ENCODE measurements at places on chromosomes 7 and 10. TPM values are rescaled to one million over a fixed set of nuclear protein-coding genes. Genes with fewer than 3 reads are reported as not detected.
A peak's percentile ranks its signal among the peaks of the same experiment; 100 is the strongest.

GRCh38 chr7:158576050-158576762 lies 11.4 kb downstream of the PTPRN2 start:
- no peak overlapping the region for H3K4me3 ChIP-seq
- no peaks in the 10 kb centered on the region for H3K36me3 ChIP-seq
- H3K4me1 ChIP-seq: no peaks in the 10 kb centered on the region

The CDHR3 gene
- total RNA-seq: 26.9 TPM

DNA sequence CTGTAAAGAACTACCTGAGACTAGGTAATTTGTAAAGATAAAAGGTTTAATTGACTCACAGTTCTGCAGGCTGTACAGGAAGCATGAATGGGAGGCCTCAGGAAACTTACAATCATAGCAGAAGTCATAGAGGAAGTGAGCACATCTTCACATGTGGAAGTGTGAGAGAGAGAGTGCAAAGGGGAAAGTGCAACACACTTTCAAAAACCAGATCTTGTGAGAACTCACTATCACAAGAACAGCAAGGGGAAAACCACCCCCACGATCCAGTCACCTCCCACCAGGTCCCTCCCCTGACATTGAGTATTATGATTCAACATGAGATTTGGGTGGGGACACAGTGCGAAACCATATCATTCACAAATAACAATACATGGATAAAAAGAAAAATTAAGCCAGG lies 24.5 kb downstream of the AVL9 start:
- H3K27ac ChIP-seq: no peak overlapping the region
- H3K27me3 ChIP-seq: no peaks in the 10 kb centered on the region
- DNase-seq: no peak
- no peaks in the 10 kb centered on the region for H3K36me3 ChIP-seq
- H3K4me3 ChIP-seq: no peak overlapping the region

- H3K4me1 ChIP-seq: no peaks in the 10 kb centered on the region
- H3K4me3 ChIP-seq: no peak overlapping the region
- no peaks in the 10 kb centered on the region for H3K27me3 ChIP-seq
- no peak for DNase-seq
- H3K27ac ChIP-seq: no peak overlapping the region
These were observed 70.6 kb downstream of the NPS start for GRCh38 chr10:127619546-127620325.

The HPSE2 gene
- total RNA-seq: 1.1 TPM

DNA sequence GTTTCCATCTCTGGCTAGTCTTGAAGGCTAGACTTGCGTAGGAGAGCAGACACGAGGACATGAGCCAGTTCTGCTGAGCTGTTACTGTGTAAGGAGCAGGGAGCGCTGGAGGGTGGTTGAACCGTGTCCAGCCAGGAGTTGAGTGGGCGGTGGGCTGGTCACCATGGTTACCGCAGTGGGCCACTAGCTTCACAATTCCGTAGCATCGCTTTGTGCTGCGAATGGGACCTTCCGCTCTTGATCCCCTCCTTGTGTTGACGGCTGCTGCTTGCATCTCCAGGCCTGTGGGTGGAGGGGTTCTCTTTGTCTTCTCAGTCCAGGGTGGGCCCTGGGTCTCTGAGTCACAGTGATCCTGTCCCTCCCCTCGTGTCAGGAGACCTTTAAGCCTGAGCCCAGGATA lies 49.4 kb upstream of the OCM start:
- no peak overlapping the region for H3K4me3 ChIP-seq
- H3K4me1 ChIP-seq: peaks cover 3% of the 10 kb centered on the region
- no peaks in the 10 kb centered on the region for H3K36me3 ChIP-seq
- no peak overlapping the region for H3K27ac ChIP-seq

The GRM8 gene
- total RNA-seq: 6.5 TPM

GRCh38 chr7:18975276-18975675 lies 142.2 kb downstream of the TWIST1 start:
- no peaks in the 10 kb centered on the region for H3K36me3 ChIP-seq
- H3K4me1 ChIP-seq: no peaks in the 10 kb centered on the region
- DNase-seq: no peak
- H3K27ac ChIP-seq: no peak overlapping the region
- no peaks in the 10 kb centered on the region for H3K27me3 ChIP-seq

GRCh38 chr7:74233655-74234285 lies 20.4 kb downstream of the RFC2 start:
- H3K4me3 ChIP-seq: no peak overlapping the region
- no peak for DNase-seq
- H3K36me3 ChIP-seq: peaks cover 11% of the 10 kb centered on the region

DNA sequence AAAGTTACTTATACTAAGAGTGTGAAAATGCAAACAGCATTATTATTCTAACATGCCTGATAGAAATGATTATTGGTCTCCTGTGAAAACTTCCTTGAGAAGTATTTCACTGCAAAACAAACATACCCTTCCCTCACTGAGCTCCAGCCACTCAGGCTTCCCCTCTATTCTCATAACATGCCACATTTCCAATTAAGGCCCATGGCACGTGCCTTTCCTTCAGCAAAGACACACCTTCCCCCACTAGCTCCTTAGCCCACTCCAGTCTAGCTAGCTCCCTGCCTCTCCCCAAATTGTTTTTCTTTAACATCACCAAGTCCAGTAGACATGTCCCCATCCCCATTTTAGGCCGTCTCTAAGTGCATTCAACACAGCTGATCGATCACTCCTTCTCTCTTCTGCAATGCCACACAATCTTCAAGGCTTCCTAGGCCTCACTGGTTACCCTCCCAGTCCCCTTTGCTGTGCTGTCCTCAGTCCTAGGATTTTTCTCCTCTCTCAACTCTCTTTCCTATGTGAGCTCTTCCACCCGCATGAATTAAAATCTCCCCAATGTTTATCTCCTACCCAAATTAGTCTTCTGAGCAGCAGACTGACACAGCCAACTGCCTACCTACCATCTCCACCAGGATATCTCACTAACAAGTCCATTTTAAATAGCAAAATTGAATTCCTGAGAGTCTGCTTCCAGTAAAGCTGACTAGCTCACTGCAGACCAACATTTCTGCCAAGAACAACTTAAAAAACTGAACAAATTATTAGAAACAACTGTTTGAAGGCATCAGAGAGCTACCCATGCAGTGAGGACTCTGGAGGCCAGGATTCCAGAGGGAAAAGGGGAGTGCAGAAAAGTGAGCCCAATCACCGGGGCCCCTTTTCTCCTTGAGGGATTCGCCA lies 11.9 kb downstream of the CYTH3 start:
- no peaks in the 10 kb centered on the region for H3K27me3 ChIP-seq
- no peaks in the 10 kb centered on the region for H3K36me3 ChIP-seq
- no peak overlapping the region for H3K4me3 ChIP-seq
- peaks cover 29% of the 10 kb centered on the region for H3K4me1 ChIP-seq
- peak overlapping the region; percentile 44 for H3K27ac ChIP-seq

DNA sequence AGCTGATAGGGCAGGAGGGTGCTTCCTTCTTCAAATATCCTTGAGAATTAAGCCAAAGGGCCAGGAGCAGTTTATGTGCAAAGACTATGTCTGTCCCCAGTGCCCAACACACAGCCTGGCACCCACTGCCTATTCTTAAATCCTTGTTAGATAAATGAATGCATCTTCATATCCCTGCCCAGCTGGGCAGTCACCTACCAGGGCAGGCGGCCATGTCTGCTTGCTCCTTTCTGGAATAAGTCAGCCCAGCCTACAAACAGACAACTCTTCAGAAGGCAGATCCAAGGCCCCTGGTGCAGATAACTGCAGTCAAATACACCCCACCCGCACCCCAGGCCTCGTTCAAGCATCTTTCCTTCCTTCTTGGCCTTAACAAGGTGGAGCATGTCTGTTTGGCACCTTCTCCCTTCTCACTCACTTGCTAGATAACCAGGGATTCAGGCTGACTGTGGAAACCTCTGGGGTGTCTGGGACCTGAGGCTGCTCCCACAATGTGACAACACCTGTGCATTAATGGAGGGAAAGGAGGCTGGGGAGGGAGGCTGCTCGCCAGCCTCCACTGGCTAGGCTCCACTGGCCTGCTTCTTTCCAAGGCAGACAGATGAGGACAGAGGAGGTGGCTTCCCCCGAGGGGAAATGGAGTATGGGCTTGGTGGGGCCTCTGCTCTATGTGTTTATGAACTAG lies 59.9 kb upstream of the COL13A1 start:
- no peak for DNase-seq
- H3K27ac ChIP-seq: no peak overlapping the region
- H3K27me3 ChIP-seq: no peaks in the 10 kb centered on the region
- no peaks in the 10 kb centered on the region for H3K4me1 ChIP-seq

- no peaks in the 10 kb centered on the region for H3K27me3 ChIP-seq
- H3K27ac ChIP-seq: no peak overlapping the region
- H3K4me3 ChIP-seq: no peak overlapping the region
- no peaks in the 10 kb centered on the region for H3K36me3 ChIP-seq
- no peaks in the 10 kb centered on the region for H3K4me1 ChIP-seq
- no peak for DNase-seq
These were observed 254.6 kb downstream of the TFEC start for GRCh38 chr7:115775981-115776380.

The HABP2 gene
- 0.15 TPM for total RNA-seq

- H3K4me3 ChIP-seq: no peak overlapping the region
- DNase-seq: no peak
- H3K36me3 ChIP-seq: no peaks in the 10 kb centered on the region
- no peak overlapping the region for H3K27ac ChIP-seq
- no peaks in the 10 kb centered on the region for H3K27me3 ChIP-seq
These were observed 80.3 kb downstream of the CALD1 start for GRCh38 chr7:134859783-134860182.

DNA sequence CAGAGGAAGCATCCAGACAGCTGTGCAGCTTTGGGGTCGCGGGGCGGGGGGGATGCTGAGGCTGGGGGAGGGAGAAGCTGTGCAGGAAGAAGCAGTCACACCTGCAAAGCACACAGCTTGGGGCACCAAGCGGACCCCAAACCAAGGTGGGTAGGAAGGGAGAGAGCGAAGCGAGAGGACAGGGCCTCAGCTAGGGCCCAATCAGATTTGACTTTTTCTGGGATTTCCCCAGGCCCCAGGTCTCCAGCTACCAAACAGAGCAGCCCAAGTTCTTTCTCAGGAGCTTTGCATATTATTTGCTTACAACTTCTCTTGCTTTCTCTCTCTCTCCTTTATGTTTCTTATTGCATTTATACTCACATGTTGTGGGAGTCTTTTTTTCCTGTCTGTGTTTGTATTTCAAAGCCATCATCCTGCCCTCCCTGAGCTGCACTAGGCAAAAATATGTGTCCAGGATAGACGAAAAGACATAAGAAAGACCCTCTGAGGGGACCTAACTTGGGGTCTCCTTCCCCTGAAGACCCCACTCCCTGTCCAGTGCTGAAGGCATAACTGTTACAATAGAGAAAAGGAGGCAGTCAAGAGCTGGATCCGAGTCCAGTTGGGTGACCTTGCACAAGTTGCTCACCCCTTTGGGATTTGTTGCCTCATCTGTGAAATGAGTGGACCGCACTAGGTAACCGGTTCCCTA lies 50.6 kb upstream of the SMNDC1 start:
- no peaks in the 10 kb centered on the region for H3K36me3 ChIP-seq
- no peak overlapping the region for H3K27ac ChIP-seq
- peak; percentile 23 for DNase-seq

The EN2 gene
- not detected for total RNA-seq

DNA sequence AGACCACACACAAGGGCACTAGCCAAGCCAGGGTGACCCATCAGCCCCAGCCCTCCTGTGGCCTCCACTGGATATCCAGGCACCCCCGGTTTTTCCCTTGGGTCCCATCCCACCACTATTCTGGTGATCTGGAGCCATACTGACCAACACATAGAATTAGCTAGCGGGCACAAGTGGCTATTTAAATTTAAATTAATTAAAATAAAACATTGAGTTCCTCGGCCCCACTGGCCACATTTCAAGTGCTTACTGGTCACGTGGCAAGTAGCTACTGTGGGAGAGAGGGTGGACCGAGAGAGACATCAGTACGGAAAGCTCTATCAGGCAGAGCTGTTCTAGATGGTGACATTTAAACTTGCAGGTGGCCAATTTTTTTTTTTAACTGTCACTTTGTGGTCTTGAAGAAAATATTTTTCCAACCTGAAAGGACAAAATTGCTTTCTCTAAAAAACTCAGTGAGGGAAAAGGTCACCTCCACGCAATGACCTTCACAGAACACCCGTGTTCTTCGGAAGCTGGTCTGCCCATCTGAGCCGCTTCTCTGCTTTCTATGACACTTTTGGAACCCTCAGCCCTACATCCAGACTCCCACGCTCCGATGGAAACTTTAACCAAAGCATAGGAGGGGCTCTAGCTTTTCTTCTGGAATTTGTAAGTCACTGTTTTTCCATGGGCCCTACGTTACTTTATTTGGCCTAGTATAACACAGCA lies 30.0 kb downstream of the HIPK2 start:
- no peak for DNase-seq
- H3K4me1 ChIP-seq: peaks cover 38% of the 10 kb centered on the region
- no peaks in the 10 kb centered on the region for H3K27me3 ChIP-seq
- H3K27ac ChIP-seq: peak overlapping the region; percentile 5
- no peak overlapping the region for H3K4me3 ChIP-seq
- H3K36me3 ChIP-seq: no peaks in the 10 kb centered on the region

The MAT1A gene
- 0.79 TPM for total RNA-seq

- H3K36me3 ChIP-seq: no peaks in the 10 kb centered on the region
- no peaks in the 10 kb centered on the region for H3K4me1 ChIP-seq
- no peaks in the 10 kb centered on the region for H3K27me3 ChIP-seq
- no peak overlapping the region for H3K27ac ChIP-seq
- H3K4me3 ChIP-seq: no peak overlapping the region
- DNase-seq: no peak
These were observed 10.4 kb upstream of the ATXN7L1 start for GRCh38 chr7:105886776-105887175.

The PRXL2A gene
- total RNA-seq: 19.9 TPM

DNA sequence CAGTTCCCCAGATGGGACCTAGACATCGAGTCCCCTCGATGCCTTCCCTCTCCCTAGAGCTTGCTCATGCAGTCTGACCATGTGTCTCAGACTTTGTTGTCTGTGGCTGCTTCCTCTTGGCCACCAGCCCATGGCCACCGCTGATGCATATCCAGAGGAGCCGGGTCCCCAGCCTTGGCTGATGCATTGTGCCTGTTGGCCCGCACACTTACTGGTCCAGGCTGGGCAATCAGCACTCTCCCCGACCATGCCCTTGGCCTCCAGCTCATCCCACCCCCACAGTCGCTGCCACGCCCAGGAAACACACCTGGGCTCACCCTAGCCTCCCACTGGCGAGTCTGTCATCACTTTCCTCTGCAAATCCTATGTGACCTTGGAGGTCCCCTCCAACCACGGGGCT lies 10.1 kb downstream of the NPC1L1 start:
- DNase-seq: no peak
- no peak overlapping the region for H3K4me3 ChIP-seq
- no peaks in the 10 kb centered on the region for H3K4me1 ChIP-seq
- no peaks in the 10 kb centered on the region for H3K36me3 ChIP-seq
- H3K27ac ChIP-seq: no peak overlapping the region
- no peaks in the 10 kb centered on the region for H3K27me3 ChIP-seq

The GRID1 gene
- total RNA-seq: 2.1 TPM

DNA sequence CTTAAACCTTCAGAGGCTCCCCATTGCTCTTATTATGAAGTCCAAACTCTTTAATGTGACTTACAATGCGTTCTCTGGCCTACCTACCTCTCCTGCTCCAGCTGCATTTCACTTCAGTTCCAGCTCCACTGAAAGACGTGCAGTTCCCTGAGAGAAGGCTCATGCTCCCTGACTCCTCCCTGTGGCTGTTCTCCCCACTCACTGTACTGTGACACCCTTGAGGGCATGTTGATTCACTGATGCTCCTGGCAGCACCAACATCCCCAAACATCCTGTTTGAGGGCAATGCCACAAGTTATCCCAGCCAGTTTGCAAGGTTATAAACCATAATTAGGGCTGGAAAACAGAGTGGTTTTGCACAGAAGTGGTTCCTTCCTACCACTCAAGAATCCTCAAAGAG lies 111.2 kb downstream of the LSM5 start:
- H3K4me3 ChIP-seq: no peak overlapping the region
- no peaks in the 10 kb centered on the region for H3K4me1 ChIP-seq
- no peaks in the 10 kb centered on the region for H3K27me3 ChIP-seq
- no peak overlapping the region for H3K27ac ChIP-seq
- no peak for DNase-seq
- no peaks in the 10 kb centered on the region for H3K36me3 ChIP-seq

Measured in upper lobe of left lung (tissue), 6 donors.